Substantia nigra (tissue), 51 donors: ENCODE measurements at places on chromosomes 2 and 18.

- no peak for DNase-seq
Observed at GRCh38 chr2:24461685-24462084, 29.4 kb upstream of the NCOA1 start.

- no peak for DNase-seq
Observed at GRCh38 chr2:32136097-32136496, 29.6 kb upstream of the SLC30A6 start.

- no peak for DNase-seq
Observed at GRCh38 chr2:63124218-63124617, 73.6 kb downstream of the OTX1 start.

DNA sequence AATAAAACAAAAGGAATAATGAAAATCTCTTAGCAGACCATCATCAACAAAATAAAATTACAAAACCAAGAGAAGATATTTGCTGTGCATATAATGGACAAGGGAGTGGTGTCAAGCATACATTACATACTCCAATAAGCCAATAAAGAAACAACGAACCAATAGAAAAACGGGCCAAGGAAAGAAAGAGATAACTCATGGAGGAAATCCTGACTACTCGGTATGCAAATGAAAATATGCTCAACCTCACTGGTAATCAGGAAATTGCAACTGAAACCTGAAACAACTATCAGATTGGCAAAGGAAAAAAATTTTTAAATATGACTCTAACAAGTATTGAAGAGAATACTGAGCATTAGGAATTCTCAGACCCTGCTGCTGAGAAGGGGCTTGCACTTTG lies 84.7 kb downstream of the BCL2 start:
- no peak for DNase-seq

DNA sequence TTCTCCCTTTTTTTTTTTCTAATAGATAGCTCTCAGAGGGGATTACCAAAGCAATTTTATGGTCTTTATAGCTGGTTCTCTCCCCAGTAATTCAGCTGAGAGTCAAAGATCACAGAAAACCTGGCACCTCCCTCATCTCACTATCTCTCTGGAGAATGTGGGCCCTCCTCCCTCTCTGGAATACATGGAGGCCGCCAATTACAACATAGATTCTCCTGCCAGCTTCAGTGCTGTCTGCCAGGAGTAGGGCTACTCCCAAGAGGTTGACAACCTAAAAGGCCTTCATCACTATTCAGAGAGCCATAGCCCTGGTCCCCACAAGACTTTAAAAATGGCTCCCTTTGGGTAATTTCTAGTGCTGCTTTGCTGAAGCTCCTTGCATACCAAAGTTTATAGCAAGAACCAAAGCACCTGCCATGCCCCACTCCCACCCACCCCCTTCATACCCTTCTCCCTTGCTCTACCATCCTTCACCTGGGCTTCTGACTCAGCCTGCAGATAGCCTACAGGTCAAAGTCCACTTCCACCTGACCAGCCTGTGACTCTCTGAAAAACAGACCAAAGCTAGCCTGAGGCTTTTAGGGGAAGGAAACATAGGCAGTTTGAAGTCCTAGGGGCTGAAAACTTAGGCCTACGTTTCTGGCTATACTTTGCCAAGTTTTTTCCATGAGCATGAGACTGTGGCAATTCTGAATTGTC lies 472.3 kb downstream of the TNS1 start:
- no peak for DNase-seq
